CD4-positive, CD25-positive, alpha-beta regulatory T cell (primary cell): ENCODE measurements at places on chromosomes 6 and 20.

DNA sequence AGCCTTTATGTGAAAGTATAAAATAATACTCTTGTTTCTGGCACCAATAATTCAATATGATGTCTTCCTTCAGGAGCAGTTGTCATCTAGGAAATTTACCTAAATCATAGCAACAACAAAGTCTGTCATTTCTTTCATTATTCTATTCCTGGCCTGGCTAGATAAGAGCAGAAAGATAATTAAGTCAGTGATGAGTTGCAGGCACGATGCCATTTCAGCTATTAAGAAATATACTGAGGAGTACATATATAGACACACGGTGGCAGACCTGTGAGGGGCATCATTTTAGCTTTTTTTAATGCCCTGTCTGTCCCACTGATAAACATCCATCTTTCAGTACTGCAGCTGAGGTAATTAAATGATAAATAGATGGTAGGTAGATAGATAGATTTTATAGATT, 756.1 kb upstream of the EPHA7 start:
- DNase-seq = no peak

DNA sequence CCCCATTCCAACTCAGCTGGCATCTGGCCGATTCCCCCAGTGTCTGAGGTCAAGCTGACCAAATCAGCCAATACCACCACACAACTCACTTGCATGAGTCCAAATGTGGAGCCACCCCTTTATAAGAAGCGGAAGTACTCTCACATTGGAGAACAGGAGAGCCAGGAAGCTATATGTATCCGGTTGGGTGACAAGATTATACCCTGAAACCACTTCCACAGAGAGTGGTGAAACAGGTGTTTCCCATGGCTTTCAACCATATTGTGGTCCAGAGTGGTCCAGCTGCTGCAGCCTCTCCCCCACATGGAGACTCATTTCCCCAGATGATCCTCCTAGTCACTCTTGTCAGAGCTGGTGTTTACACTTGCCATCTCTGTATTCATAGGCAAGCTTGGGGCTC, 24.0 kb upstream of the SERINC1 start:
- no peak for DNase-seq

GRCh38 chr6:4447639-4448330, 312.4 kb upstream of the ECI2 start:
- DNase-seq = no peak

- no peak for DNase-seq
These were observed 94.9 kb upstream of the ADGRF1 start for GRCh38 chr6:47137073-47137472.

- no peak for DNase-seq
These were observed 62.4 kb downstream of the TNFRSF21 start for GRCh38 chr6:47247227-47247797.

GRCh38 chr6:45608252-45608913, 230.6 kb upstream of the SUPT3H start:
- no peak for DNase-seq

- DNase-seq = no peak
These were observed 261.4 kb downstream of the ZFAND3 start for GRCh38 chr6:38080889-38081288.

DNA sequence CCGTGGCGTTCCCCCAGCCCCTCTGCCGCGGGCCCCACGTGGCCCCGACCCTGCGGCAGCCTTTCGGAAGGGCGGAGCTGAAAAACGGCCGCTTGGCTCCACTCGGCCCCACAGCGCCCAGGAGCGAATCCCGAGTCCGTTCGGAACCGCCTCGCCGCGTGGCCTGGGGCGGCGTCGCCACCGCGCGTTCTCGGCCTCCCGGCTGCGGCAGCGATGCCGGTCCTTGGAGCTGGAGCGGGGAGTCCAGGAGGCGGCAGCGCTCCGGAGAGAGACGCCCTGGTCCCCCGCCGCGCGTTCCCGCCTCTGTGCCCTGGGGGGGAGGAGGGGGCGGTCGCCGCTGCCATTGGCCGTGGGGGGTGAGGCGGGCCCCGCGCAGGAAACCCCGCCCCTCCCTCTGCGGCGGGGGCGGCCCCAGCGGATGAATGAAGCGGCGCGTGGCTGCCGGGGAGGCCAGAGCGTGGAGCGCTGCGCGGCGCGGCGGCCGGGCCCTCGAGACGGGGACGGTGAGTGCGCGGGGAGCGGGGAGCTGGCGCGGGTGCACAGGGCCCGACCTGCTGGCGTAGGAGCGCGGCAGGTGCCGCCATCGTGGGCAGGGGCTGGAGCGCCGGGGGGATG, at the start of gene SLCO4A1:
SLCO4A1 (plus strand) TSS at position 453 of the 615 bp plus-strand sequence. CDS start 13,952 bp downstream, outside the sequence.
- DNase-seq = peak; percentile 84

- no peak for DNase-seq
These were observed 27.4 kb downstream of the PMEPA1 start for GRCh38 chr20:57682184-57683101.

- no peak for DNase-seq
These were observed 300.9 kb downstream of the LAMA2 start for GRCh38 chr6:129183681-129184301.

GRCh38 chr20:50189681-50190250, 864 bp upstream of the CEBPB start:
- DNase-seq = peak; percentile 29

DNA sequence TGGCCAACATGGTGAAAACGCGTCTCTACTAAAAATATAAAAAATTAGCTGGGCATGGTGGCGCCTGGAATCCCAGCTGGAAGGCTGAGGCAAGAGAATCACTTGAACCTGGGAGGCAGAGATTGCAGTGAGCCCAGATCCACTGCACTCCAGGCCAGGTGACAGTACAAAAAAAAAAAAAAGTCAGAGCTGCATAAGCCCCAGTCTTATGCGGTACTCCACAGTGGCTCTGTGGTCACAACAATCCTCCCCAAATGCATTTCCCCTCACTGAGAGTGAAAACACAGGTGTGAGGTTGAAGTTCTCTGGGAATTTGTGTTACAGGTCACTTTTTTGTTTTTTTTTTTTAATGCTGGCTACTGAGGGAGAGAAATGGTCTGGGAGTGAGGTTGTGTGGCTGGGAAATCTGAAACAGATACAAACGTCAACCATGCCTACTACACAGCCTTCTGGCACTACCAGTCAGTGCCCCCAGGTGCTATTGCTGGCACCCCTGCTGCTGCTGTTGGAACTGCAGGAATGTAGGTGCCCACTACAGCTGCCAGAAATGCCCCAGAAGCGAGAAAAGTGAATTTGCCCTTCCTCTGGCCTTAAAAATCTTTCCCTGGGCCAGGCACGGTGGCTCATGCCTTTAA, 5.7 kb downstream of the MRPS26 start:
- no peak for DNase-seq

GRCh38 chr6:165805067-165805555, 142.1 kb upstream of the PDE10A start:
- no peak for DNase-seq

- no peak for DNase-seq
These were observed 26.4 kb upstream of the PHACTR3 start for GRCh38 chr20:59577809-59578435.

- no peak for DNase-seq
These were observed 6.3 kb downstream of the MAPK14 start for GRCh38 chr6:36033935-36034334.

DNA sequence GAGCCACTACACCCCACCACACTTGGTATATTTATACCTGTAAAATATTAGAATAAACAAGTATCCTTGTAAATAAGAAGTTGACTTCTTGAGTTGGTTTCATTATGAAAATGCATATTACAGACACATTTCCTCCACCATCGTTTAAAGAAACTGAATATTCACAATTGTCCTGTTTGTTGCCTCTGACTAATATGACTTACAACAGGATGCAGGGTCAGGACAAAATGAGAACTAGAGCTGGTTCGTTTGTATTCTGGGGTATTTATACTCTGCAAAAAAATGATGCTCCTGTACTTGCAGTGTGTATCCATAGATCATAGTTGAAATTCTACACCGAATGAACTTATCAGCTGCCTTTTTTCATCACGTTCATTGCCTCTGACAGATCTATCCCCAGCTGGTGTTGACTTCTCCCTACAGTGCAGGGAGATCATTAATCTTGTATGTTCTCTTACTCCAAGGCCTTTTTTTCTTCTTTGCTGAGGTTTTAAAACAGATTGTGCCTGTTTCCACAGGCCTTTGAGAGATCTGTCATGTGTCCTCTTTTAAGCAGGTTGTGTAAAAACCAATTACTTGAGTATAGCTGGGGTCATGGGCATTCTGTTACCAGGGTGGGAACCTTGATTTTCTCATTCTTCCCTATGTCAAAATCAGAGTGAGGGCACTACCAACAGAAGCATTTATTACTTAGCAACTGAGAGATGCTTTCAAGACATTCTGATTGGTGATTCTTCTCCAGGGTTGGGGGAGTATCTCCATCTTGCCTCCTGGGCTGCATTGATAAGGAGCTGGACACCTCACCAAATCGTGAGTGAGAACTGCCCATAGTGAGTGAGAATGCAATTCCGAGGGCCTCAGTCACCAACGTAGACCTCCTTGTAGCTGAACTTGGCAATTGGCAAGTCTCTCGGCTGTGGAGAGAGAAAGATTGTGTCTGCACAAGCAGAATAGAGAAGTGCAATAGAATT, 78.8 kb upstream of the CD83 start:
- no peak for DNase-seq

- DNase-seq = peak; percentile 54
These were observed at the start of gene TOX2 for GRCh38 chr20:43914311-43915210. TSS of gene TOX2 (plus strand) at chr20:43914852. CDS start at chr20:43914892, 40 bp downstream.

DNA sequence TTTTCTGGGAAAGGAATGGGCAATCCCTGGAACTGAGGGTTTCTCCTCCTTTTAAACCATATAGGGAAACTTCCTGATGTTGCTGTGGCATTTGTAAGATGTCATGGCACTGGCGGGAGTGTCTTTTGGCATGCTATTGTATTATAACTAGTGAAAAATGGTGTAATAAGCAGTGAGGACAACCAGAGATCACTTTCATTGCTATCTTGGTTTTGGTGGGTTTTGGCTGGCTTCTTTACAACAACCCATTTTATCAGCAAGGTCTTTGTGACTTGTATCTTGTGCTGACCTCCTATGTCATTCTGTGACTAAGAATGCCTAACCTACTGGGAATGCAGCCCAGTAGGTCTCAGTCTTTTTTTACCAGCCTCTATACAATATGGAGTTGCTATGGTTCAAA, 9.1 kb upstream of the DCBLD1 start:
- no peak for DNase-seq

DNA sequence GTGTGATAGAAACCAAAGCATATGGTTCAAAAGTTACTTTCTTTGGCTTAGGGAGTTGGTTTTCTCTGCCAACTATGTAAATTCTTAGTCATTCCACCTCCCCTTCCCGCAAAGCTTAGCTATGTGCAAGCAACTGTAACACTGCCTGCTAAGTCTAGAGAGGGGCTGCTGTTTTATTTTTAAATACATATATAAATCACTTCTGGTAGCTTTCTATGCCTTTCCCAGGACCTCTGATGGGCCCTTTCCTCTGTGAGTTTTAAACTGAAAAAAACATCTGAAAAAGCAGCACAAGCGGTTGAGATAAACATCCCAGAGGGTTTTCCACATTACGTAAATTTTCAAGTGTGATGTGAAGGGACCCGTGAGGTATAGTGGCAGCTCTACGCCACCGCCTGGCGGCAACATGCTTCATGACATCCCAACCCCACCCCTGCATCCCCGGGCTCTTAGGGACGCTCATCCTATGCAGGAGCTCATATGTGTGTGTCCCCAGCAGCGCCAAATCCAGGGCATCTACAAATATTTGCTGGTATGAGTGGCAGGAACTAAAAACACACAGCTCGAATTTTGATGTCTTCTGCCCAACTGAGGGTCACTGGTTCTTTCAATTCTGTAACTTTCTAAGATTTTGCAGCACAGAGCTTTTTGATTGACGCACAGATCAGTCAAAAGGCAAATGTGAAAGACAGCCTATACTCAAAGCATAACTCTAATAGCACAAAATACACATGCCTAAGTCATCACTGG, 12.7 kb downstream of the SAYSD1 start:
- peak; percentile 34 for DNase-seq

- peak; percentile 66 for DNase-seq
These were observed 637 bp downstream of the UBR2 start for GRCh38 chr6:42564506-42564825.

GRCh38 chr6:149211046-149211571, 106.4 kb upstream of the TAB2 start:
- DNase-seq = peak; percentile 83

GRCh38 chr20:14664101-14664500, 326.7 kb upstream of the FLRT3 start:
- DNase-seq = no peak

GRCh38 chr6:47483516-47483852, 5.9 kb downstream of the CD2AP start:
- no peak for DNase-seq

DNA sequence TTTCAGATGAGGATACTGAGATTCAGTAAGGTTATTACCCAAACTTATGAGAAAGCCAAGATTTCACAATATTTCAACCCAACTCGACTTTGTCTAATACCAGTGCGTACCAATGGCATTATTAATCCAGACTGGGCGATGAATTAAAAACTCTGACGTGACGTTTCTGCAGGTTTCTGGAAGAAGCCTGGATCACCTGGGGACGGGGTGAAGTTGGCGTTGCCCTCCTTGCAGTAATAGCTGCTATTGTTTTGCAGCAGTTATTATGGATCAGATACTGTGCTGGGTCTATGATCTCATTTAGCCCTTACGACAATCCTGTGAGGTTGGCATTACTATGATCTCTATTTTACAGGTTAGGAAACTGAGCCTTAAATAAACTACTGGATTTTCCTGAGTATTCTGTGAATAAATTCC, 569 bp upstream of the CDC5L start:
- DNase-seq = no peak

DNA sequence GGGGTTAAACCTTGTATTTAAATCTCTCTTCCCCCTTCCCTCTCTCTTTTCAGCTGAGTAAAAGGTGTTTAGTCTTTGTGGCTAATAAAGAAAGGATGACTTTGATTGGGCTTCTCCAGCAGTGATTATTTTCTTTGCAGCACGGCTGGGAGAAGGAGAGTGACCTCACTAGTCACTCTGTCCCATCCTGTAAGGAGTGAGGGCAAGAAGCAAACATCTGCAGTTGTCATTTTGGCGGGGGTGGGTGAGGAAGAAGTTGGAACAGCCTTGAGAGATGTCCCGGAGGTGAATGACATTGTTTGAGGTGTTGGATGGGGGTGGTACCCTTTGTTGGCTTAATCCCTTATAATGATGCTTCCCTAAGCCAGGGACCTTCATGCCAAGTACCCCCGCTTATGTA, 223.6 kb downstream of the EYA2 start:
- no peak for DNase-seq

GRCh38 chr6:11711003-11711983, 67.3 kb downstream of the ADTRP start:
- peak; percentile 39 for DNase-seq

GRCh38 chr6:81396916-81397315, 355.6 kb downstream of the TENT5A start:
- no peak for DNase-seq

DNA sequence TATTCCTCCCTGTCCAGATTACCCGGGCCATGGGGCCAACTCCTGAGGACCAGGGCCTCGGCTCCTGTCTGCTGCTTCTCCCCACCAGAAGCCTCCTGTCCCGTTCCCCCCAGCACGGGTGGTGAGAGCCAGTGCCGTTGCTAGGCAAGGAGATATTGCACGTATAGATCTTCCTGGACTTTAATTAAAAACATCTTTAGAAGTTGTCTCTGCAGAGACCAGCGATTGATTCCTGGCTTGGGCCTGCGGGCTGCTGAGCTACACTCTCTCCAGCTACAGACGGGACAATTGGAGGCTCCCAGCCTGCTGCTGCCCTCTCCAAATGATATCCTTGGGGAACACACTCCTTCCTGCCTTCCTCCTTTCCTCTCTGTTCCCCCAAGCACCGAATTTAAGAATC, 74.6 kb downstream of the CDH22 start:
- DNase-seq = no peak

- DNase-seq = no peak
These were observed 227.2 kb downstream of the TMEM242 start for GRCh38 chr6:157096105-157096504.

GRCh38 chr20:35305682-35306556, 13.7 kb upstream of the FAM83C start:
- DNase-seq = peak; percentile 56
